ENCODE measurements at places on chromosomes 7 and 10.
A peak's percentile ranks its signal among the peaks of the same experiment; 100 is the strongest.

- no peak for DNase-seq
These were observed 3.5 kb downstream of the OAT start for GRCh38 chr10:124415210-124415609.

DNA sequence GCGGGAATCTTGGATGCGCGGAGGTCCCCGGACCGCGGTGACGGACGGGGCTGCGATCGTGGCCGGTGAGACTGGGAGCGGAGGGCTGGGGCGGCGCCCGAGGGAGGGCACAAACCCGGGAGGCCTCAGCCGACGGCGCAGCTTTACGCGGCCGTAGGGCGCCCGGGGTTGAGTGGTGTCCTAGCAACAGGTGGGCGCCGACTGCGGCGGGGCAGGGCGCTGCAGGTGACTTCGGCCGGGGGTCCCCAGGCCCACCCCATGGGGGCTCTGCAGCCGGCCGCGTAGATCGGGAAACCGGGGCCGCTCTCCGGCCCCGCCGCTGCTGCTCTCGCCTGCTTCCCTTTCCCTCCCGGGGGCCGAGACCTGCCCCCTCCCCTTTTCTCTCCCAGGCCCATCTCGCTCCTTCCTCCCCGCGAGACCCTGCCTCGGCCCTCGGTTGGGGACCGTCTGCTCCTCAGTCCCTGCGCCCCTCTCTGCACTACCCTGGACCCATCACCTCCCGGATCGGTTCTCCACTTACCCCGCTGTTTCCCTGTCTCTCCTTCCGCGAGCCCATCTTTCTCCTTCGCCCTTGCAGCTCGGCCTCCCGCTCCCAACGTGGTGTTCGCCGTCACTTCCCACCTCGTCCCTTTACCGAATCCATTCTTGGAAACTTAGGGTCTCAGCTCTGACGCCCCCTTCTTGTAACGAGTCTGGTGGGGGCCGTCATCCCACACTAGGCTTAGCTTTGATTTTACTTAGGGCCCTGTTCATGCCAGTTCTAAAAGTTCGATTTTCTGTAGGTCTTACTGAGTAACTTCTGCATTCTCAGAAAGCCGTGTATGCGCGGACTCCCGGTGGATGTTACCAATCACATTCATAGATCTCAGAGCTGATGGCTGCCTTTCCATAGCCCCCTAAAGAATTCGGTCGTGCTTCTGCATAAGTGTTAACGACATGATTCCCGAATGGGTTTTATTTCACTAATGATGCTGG is 18.5 kb upstream of the ACBD5 start:
- DNase-seq, result no peak

DNA sequence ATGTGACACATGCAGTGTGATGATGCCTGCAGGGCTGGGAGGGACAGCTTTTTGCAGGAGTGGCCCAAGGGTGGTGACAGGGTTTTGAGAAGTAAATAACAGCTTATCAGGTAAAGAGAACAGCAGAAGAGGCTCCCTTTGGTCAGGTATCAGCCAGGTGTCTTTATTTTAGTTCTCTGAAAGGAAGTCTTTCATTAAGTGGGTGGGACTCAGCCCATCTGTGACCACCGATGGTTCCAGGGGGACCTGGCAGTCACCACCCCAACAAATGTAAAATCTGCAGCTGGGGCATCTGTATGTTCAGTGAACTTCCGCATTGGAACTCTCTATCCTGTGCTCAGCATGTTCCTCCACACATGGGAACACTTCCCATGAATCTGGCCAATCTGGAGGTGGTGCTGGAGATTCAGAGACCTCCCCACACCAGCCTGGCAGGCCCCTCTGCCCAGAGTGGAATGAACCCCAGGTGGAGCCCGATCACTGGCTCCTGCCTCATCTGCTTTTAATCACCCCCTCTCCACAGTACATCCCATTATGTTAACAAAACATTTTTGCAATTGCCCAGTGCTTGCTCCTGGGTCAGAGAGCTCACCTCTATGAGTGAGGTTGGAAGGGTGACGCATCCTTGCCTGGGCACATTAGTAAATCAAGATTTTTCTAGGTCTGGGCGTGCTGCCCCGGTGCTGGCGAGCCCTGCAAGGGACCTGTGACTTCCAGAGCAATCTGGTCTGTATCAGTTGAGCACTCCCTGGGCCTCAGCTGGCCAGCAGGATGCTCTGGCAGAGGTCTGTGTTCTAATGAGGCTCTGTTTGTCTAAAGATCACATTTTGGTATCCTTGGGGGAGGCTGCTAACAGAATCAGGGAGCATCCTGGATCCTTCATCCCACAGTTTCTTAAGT is 140.4 kb upstream of the GDF10 start:
- DNase-seq, result no peak

DNA sequence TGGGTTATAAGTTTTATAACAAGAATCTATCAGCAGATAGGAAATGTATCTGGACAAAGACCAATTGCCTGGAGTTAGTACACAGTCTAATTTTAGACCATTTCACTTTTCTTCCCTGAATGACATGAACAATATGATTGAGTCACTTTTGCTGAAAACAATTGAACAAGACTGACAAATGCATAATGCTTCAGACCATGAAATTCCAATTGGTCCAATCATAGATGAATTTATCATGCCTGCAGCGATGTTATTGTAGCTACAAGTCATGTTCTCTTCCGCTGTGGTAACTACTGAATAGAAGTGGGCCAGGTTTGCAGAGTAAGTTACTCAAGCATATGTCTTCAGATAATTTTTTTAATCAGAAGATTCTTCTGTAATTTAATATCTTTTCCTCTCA is 73.4 kb downstream of the VSTM2A start:
- no peak for DNase-seq

GRCh38 chr10:119383174-119383856 is 159.2 kb downstream of the RGS10 start:
- no peak for DNase-seq

DNA sequence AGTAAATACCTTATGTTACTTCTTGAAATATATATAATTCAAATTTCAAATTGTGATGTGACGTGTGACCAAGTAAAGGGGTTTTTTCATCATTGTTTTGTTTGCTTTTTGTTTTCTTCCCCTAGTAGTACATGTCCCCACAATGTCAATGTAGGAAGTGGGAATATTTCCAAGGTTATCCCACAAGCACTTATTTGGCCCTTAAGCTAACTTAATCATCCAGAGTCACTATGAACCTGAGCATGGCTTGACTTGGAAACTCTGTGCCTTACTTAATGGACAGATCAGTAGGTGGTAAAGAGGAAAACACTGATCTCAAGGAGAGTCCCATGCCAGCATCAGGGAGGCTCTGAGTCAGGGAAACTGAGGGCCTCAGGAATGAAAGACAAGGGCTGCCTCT is 569.3 kb upstream of the IGFBP3 start:
- no peak for DNase-seq

- DNase-seq, result no peak
These were observed 111.1 kb upstream of the FAM171A1 start for GRCh38 chr10:15482156-15482555.

DNA sequence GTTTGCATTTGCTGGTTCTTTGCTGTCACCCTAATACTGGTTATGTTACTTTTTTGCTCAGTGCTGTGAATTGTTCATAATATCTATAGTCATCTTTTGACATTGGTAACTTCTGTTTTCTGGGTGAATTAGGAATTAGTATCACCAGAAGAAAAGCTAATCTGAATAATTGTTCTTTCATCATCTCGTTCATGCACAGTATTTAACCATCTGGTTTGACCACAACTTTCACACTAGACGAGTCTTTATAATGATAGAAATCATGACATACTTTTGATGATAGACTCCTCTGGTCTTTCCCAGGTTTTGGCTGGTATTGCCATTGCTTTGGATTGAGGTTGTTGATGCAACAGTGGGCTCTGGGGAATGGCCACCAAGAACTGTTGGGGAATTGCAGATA is 25.1 kb downstream of the SGPL1 start:
- DNase-seq, result no peak

DNA sequence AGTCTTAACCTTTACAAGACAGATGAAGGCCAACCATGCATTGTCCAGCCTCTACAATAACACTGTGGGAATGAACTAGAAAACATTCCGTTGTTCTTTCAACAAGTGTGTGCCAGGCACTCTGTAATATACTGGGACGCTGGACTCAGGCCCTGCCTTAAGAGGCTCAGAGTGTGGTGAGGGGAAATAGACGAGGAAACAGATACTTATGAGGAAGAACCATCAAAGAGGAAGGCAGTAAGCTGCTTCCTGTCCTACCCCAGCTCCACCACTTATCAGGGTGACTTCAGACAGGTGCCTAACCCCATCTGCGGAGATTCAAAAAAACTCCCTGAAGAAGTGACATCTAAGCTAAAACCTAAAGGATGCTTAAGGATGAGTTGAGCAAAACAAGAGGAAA is 8.9 kb upstream of the TRIM8 start:
- no peak for DNase-seq

- DNase-seq, result no peak
These were observed 150.8 kb downstream of the DGKI start for GRCh38 chr7:137695942-137696341.

DNA sequence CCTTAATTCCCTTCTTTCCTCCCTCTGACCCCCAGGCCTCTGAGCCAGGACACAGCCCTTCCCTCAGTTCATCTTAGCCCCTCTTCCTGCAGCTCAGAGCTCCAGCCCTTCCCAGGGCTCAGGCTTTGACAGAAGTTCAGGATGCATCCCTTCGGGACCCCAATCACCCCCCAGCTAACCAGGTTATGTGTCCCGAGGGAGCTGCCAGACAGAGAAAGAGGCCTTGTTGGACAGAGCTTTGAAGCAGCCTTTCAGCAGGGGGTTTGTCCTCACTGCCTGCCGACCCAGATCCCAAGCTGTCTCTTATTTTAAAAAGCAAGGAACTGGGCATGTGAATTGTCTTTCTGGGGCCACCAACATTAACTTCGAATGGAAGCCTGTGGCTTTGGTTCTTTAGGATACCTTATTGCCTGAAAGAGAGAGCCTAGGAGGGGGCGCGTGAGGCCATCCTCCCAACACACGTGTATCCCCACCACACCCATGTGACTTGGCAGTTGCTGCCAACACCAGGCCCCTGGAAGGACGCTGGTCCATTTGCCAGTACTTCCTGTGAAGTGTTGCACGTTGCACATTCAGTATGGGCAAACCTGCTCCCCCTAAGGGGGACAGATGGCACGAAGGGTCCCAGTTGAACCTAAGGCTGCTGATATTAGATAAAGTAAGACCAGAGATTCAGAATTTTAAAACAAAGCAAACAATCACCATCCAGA is 858 bp downstream of the CCDC136 start:
- no peak for DNase-seq

DNA sequence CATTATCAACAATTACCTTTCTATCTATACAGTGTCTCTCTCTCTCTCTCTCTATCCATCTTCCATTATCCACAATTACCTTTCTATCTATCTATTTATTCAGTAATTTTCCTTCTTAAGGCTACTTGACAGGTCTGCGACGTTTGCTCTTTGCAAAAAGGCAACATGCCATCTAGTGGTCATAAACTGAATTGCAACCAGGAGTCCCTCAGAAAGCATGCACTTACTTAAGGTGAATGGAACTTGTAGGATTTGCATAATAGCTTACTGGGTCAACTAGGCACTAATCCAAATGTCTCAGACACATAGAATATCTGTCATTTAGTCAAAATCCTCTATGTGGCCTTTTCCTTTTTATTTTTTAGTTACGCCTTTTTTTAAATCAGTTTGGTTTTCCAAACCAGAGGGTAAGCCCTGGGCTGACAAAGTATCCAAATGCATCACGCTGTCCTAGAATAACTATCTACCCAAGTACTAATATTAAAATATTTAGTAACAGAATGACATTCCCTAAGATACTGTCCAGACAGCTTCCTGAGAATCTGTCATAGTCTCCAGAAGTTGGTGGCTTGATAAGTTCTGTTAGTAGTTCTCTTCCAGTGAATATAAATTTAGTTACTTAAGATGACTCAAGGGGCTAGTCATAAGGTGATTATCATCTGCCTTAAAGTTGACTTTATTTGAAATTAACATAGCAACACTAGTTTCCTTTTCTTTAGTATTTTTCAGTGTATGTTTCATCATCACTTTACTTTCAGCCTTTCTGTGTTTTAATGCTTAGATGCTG is 208.3 kb downstream of the PPP1R3A start:
- DNase-seq, result peak; percentile 9

- DNase-seq, result no peak
These were observed 220.4 kb upstream of the PTN start for GRCh38 chr7:137563981-137564380.

- DNase-seq, result no peak
These were observed 33.1 kb upstream of the ELMO1 start for GRCh38 chr7:37481722-37482288.

DNA sequence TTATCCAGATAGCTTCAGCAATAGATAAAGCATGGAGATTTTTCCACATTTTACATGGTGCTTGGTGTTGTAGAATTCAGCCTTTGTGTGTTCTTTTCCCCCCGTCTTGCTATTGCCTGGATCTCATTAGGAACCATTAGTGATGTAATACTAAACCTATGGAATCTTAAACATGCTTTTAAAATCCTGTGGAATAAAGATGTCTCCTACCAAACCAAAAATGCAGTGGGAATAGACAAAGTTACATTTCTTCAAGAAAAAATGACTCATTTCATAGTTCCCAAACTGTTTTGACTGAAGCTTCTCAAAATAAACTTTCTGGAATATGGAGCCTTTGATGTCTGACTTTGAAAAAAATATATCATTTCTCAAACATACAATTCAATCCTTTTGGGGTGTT is 44.0 kb downstream of the CALD1 start:
- no peak for DNase-seq

DNA sequence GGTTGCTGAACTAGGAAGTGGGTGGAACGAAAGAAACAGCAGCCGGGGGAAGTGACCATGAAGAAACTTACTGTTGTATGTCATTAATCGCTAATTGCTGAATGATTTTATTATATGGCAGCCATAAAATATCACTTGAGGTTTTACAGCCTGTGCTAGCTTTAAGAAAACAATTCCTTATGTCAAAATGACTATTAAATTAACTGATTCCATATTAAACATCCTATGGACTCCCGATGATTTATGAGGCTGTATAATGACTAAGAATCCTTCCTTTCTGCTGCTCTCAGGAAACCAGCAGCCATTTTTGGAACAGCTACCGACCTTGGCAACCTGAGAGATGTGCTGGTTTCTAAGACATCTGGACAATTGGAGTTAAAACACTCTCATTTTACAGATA is 421.9 kb downstream of the SORCS3 start:
- DNase-seq, result no peak

DNA sequence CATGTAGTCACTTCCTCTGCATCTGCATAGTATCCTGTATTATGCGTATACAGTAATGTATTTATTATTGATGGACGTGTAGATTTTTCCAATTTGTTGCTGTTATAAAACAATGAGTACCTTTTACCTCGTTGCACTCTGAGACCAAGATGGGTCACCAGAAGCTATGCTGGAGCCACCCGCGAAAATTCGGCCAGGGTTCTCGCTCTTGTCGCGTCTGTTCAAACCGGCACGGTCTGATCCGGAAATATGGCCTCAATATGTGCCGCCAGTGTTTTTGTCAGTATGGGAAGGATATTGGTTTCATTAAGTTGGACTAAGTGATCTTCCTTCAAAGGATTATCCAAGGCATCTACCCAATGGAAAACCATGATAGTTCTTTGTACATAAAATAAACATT is 1.0 kb downstream of the PSMC2 start:
- no peak for DNase-seq

- DNase-seq, result no peak
These were observed 78.5 kb downstream of the SHH start for GRCh38 chr7:155733582-155734444.

GRCh38 chr10:688312-689120 is 952 bp downstream of the DIP2C start:
- peak; percentile 9 for DNase-seq

- no peak for DNase-seq
These were observed 444.2 kb upstream of the C7orf33 start for GRCh38 chr7:148146346-148146745.

GRCh38 chr10:60960913-60961312 is 16.9 kb upstream of the RHOBTB1 start:
- no peak for DNase-seq

Measured in NCI-H510A (cell line).